CD4-positive, alpha-beta T cell treated with Interleukin-12 subunit alpha and Interleukin-12 subunit beta, for 1 hour (primary cell): ENCODE measurements at places on chromosomes 7 and 10.
A peak's percentile ranks its signal among the peaks of the same experiment; 100 is the strongest.

DNA sequence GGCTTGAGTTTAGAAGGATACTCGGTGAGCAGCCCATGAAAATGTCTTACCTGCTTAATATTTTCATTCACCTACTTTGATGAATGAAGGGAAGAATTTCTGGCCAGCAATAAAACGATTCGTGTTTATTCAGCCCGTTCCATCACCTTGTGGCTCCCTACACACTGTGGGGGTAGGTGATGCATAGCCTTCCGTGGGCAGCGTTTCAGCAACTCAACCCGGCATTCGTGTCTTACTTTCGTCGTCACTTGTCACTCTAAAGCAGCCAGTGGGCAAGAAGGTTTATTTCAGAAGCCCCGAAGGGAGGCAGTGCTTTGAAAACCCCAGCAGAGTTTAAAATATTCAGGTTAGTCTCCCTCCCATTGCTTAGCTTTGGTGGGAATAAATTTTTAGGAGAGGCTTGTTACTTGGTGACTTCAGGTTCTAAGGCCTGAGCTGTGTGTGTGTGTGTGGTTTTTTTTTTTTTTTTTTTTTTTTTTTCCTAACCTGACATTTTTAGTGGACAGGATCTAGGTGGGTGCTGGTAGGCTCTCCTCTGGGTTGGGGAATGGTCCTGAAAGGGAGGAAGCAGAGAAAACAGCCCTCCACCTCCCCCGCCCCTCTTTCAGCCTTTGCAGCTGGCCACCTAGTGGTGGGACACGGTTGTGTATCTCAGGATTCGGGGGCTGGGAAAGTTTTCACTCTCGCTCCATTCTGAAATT, 1.8 kb downstream of the GRK5 start:
- DNase-seq: peak; percentile 60

GRCh38 chr10:77702166-77702565, 64.6 kb upstream of the KCNMA1 start:
- DNase-seq: no peak

DNA sequence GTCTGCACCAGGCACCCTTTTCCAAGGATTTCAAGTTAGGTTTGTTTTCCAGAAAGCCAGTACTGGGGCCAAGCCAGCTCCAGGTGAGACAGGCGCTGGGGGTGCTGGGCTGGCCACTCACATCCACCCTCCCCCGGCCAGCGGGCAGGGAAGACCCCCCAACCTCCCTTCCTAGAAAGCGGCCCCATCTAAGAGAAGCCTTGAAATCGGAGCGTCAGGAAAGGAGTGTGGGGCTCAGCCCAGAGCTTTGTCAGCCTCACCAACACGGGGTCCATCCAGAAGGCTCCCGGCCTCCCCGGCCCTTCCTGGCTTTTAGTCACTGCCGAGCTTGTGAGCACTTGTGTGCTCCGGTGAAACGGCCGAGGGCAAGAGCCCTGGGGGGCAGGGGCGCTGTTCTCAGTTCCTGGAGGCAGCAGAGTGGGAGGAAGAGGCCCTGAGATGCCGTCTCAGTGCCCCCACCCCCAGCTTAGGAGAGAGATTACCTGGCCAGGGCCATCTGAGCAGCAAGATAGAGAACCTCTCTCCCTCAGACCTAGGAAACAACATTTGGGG, 39.6 kb downstream of the PDGFA start:
- no peak for DNase-seq

GRCh38 chr10:5742116-5742515, 57.5 kb downstream of the TASOR2 start:
- no peak for DNase-seq

- peak; percentile 27 for DNase-seq
Measured at GRCh38 chr7:157495594-157495993, 158.8 kb downstream of the DNAJB6 start.

DNA sequence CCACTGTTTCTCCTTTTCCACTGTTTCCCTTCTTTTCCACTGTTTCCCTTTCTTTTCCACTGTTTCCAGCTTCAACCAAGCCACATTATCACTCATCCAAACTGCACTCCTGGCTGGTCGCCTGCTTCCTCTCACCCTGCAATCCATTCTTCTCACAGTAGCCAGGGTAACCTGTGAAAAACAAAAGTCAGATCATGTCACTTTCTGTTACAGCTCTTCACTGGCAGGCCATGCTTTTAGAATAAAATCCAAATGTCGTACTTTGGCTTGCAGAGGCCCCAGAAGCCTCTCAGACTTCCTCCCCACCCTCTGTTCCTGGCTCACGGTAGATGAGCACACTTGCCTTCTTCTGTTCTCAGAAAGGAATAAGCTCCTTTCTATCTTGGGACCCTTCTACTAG, 33.9 kb downstream of the STARD3NL start:
- no peak for DNase-seq

- no peak for DNase-seq
Measured at GRCh38 chr7:103637094-103637493, 191.1 kb upstream of the SLC26A5 start.
